ENCODE measurements at places on chromosomes 2 and 18. TPM values are rescaled to one million over a fixed set of nuclear protein-coding genes. Genes with fewer than 3 reads are reported as not detected.
A peak's percentile ranks its signal among the peaks of the same experiment; 100 is the strongest.

Gene AQP12B
- not detected for total RNA-seq

Gene DSG3
- total RNA-seq, result not detected

Gene IL37
- total RNA-seq, result not detected

DNA sequence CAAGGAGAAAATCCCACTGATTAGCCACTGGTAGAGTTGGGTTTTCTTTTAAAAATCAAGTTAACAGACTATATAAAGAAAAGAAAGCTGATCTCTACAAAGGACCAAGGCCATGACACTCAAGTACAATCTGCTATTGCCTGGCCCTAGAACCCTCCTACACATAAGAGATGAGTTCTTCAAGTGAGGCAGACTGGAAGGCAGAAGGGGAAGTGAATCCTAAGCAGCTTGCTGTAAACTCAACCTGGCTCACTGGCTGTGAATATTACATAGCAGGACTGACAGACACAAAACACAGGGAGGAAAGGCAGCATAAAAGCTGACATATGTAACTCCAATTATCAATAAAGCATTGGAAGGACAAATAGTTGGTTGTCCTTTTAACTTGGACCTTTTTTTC is 65.4 kb downstream of the TRIP12 start:
- H3K27ac ChIP-seq, result no peak overlapping the region
- H3K4me3 ChIP-seq, result no peak overlapping the region
- H3K27me3 ChIP-seq, result no peaks in the 10 kb centered on the region
- peaks cover 23% of the 10 kb centered on the region for H3K36me3 ChIP-seq
- H3K4me1 ChIP-seq, result peaks cover 22% of the 10 kb centered on the region
- DNase-seq, result no peak

DNA sequence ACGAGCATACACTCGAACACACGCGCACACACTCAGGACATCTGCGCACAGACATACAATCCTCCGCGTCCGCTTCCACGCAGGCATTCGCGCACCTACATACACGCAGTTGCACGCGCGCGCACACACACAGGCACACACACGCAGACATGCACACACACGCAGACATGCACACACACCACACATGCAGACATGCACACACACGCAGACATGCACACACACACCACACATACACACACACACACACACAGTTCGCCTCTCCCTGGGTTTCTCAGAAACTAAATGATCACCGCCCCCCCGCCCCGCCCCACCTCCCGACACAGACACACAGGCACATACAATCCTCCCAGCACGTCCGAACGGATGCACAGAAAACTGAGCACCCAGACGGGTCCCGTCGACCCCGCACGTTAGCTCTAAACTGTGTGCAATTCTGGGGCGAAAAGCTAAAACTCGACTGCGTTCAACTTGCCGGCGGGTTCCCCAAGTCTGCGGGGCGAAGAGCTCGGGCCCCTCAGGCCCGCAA is 1.0 kb downstream of the EPHA4 start:
- no peak for DNase-seq

DNA sequence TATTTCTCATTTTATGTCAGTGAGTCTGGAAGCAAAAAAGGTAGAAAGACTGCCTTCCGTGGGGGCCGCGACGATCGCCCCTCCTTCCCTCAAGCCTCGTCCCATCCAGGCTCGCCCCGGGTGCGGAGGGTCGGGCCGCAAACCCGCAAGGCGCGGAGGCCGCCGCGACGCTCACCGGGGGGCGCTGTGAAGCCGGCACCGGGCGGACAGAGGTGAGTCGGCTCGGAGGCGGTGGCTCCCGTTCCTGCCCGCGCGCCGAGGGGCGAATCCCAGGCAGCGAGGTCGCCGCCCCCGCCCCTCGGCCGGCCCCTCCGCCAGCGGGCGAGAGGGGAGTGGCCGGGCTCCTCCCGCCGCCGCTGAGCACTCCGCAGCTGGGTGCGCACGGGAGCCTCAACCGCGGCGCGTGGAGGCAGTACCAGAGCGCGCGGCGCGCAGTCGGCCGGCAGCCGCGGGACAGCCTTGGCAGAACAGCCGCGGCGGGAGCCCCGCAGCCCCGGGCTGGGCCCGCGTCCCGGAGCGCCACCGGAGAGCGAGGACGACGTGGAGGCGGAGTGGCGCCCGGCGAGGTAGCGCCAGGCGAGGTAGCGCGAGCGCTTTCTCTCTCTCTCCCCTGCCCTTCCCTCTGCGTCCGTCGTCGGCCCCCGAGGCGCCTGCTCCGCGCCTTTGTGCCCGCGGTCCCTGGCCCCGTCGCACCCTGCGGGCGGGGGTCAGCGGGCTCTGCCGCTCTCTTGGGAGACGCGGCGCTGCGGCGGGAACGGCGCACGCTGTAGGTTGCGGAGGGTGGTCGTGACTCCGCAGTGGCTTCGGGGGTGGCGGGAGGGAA is at the start of gene MYO1B:
MYO1B (plus strand) TSS at position 359 of the 823 bp plus-strand sequence. CDS start 31,492 bp downstream, outside the sequence.
- no peaks in the 10 kb centered on the region for H3K27me3 ChIP-seq
- H3K27ac ChIP-seq, result peak within 1 kb of the TSS; percentile 91
- H3K4me3 ChIP-seq, result peak within 1 kb of the TSS; percentile 80
- no peaks in the 10 kb centered on the region for H3K36me3 ChIP-seq
- DNase-seq, result no peak

GRCh38 chr2:44655401-44655864 is 286.1 kb upstream of the SIX3 start:
- no peak overlapping the region for H3K27ac ChIP-seq
- no peaks in the 10 kb centered on the region for H3K36me3 ChIP-seq
- DNase-seq, result no peak
- H3K4me1 ChIP-seq, result peaks cover 7% of the 10 kb centered on the region
- H3K4me3 ChIP-seq, result no peak overlapping the region

Data from chondrocyte (in vitro differentiated cells).